ENCODE measurements at places on chromosomes 16 and 17.

GRCh38 chr17:80279895-80280294 is 19.2 kb downstream of the RNF213 start:
- peak; percentile 29 for DNase-seq

DNA sequence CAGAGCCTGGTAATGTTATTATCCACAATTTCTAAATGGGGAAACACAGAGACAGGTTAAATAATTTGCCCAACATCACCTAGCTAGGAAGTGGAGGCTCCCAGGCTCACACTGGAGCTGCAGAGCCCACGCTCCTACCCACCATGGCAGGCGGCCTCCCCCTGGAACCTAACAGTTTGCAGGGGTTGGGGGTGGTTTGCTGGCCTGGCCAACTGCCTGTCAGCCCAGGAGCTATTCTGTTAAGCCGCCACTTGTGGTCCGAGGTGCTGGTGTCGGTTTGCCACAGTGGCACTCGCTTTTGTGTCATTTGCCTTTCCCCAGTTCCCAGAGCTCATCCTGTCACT is 3.6 kb downstream of the PRCD start:
- no peak for DNase-seq

DNA sequence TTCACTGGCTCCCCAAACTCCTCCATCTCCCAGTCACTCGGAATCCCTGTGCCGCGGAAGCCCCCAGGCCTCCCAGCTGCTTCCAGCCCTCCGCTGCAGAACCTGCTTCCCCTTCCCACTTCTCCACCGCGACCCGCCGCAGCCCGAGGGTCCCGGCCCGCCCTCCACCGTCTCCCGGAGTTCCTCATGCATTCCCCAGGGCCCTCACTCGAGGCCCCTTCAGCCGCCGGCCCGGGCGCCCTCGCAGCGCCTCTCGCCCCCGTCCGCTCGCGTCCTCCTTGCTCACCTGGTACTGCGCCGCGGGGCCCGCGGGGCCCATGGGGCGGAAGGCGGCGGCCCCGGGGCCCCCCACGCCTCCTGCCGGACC is 329 bp downstream of the SMARCD2 start:
- no peak for DNase-seq

DNA sequence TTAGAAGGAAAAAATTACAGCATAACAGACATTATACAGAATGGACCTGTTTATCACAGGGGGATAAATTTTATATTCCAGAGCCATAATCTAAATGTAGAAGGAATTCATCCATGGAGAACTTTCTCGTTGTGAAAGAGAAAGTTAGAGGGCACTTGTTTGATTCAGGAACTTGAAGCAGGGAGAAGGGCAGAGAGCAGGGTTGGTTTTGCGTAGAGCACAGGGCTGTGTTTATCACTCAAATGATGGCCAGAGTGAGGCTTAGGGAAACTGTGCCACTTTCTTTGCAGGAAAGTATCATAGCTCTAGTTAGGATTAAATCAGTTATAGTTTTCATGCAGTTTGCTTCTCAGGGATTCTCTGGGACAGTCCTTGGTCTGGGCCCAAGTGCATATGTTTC is 29.1 kb upstream of the MED13 start:
- no peak for DNase-seq

GRCh38 chr17:76569607-76570279 is 15.9 kb downstream of the ST6GALNAC2 start:
- DNase-seq = no peak

DNA sequence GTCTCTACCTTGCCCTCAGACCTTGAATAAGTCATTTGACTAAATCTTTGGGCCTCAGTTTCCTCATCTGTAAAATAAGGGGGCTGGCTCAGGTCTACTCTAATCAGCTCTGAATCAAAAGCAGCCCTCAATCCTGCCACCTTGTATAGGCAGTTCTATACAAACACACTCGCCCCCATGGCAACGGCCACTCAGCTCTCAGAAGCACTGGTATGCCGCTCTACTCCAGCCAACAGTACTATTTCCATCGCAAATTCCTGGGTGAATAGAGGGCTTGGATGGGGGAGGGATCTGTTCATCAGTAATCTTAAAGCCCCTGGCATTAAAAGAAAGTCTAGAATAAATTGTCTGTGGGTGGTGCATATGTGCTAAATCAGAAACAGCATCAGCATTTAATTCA is 21.2 kb upstream of the TAOK1 start:
- DNase-seq = no peak

- no peak for DNase-seq
Measured at GRCh38 chr16:50692999-50693781, at the start of gene NOD2. TSS of gene NOD2 (plus strand) at chr16:50693606. CDS start at chr16:50699496, 5,890 bp downstream.

DNA sequence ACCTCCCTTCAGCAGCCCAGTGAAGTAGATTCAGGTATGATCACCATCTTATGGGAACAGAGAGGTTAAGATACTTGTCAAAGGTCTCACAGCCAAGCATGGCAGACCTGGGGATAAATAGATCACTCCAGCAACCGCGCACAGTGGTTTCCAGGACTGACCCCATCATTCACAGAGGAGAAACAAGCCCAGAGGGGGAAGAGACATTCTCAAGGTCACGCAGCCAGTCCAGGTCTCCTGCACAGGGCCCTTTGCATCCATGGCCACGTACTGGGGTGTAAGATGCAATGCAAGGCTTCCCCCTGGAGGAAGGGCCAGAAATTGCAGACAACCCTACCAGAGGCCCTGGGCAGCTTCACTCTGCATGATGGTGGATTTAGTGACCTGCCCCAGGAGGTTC is 19.9 kb downstream of the TLE7 start:
- DNase-seq = no peak

- no peak for DNase-seq
Measured at GRCh38 chr17:31738067-31738466, 121.0 kb downstream of the COPRS start.

DNA sequence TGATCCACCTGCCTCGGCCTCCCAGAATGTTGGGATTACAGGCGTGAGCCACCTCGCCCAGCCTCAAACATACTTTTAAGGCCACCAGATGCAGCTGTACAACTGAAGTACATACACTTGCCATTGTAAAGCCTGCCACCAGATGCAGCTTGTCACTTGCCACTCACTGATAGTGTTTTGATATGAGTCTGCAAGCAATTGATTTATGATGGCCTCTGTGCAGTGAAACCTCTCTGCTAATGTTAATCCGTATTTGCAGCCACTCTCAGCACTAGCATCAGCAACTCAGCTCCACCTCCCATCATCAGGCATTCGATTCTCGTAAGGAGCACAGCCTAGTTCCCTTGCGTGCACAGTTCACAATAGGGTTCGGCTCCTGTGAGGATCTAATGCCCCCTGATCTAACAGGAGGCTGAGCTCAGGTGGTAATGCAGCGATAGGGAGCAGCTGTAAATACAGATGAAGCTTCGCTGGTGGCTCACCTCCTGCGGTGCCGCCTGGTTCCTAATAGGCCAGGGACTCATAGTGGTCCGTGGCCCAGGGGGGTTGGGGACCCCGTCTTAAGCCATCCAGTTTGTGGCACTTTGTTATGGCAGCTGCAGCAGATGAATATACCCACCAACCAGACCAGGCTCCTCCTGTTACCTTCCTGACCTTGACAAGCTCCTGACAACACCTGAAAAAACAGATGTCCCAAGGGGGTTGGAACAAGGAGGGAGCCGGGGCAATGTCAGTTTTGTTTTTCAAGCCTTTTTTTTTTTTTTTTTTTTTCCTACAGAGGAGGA is 1.3 kb upstream of the HERPUD1 start:
- DNase-seq = no peak

DNA sequence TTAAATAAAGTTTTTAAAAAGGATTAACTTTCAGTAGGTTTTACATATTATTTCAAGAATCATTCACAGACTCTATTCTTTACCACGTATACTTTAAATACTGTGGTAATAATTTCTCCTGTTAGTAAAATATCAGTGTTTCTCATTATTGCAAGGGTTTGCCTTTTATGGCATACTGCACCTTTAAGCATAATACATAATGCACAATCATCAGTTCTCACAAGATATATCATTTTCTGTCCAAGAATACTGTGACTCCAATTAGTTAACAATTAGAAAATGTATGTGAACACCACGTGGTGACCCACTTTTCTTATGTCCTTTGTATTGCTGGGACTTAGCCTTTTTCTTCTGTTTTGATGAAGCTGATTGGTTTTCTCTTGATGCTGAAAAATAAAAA is 25.7 kb downstream of the NME2 start:
- no peak for DNase-seq

- DNase-seq = no peak
Measured at GRCh38 chr16:49590166-49590871, 216.7 kb downstream of the C16orf78 start.
